ENCODE measurements at places on chromosomes 7 and 10.

DNA sequence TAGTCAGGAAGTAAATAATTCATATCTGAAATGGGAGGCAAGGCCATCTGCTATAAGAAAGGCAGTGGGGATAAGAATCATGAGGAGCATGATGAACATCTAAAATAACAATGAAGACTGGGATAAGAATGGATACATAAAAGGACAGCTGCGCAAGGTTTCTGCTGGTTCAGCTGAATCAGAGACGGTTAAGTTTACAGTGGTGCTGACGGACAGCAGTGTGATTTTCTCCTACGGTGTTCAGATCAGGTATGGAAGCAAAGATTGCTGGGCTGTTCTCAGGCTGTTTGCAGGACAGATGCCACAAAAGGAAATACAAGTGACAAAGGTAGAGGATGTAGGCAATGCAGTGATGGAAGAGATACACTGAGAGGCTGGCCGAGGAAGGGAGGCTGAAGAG lies 8.4 kb downstream of the CYCS start:
- no peak for DNase-seq

- DNase-seq: no peak
Measured at GRCh38 chr7:42095791-42096190, 141.2 kb downstream of the GLI3 start.

- DNase-seq: no peak
Measured at GRCh38 chr7:102188746-102189145, 97.9 kb upstream of the SH2B2 start.

DNA sequence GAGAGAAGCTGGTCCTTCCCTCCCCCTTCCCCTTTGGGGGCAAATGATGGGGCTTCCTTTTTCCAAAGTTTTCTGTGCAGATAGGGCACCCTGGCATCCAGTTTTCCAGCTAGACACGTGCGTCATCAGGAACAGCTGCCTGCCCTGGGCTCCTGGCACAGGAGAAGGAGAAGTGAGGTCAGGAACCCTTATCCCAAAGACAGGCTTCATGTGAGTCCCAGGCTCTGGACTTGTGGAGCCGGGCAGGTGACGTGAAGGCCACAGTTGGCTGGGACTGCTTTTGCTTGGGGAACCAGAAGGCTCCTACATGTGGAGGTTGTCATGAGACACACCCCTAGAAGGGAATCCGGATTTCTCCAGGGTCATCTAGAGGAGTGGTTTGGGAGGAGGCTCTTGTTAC lies 66.5 kb downstream of the RBM20 start:
- no peak for DNase-seq

- peak; percentile 35 for DNase-seq
Measured at GRCh38 chr10:88892222-88892967, 12.3 kb downstream of the STAMBPL1 start.

DNA sequence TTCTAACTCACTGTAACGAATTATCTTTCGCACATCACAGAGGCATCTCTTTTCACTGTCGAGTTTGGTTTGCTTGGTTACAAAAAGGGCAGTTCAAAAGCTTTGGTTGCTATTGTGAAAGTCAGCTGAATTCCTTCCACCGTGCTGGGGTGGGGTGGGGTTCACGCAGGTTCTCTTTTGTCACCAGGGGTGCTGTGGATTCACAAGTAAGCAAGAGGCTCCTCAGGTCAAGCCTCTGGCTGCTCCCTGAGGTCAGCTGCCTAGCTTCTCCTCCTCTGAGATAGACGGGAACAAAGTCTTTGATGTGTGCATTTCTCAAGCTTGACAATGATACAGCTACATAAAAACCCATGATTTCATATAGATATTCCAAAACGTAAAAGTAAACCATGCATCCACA lies 47.7 kb downstream of the EGFR start:
- no peak for DNase-seq

- DNase-seq: no peak
Measured at GRCh38 chr7:152596824-152597223, 79.1 kb downstream of the XRCC2 start.

DNA sequence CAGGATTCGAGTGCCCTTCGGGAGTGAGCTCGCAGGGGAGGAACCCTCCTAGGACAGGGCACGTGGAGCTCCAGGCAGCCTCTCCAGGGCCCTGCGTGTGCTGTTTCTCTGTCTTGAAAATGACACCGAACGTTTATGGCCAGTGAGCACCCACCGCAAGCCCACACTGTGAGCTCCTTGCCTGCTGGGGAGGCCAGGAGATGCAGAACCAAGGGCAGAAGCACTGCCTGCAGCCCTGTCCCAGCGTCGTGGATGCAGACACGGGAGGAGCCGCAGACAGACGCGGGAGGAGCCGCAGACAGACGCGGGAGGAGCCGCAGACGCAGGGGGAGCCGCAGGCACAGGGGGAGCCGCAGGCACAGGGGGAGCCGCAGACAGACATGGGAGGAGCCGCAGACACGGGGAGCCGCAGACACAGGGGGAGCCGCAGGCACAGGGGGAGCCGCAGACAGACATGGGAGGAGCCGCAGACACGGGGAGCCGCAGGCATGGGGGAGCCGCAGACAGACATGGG lies 314.4 kb downstream of the PTPRN2 start:
- no peak for DNase-seq

- DNase-seq: no peak
Measured at GRCh38 chr7:107154826-107155225, 14.0 kb upstream of the HBP1 start.

GRCh38 chr7:94277236-94277635 lies 117.5 kb upstream of the COL1A2 start:
- no peak for DNase-seq

GRCh38 chr7:36638586-36639263 lies 85.6 kb downstream of the AOAH start:
- DNase-seq: peak; percentile 25

DNA sequence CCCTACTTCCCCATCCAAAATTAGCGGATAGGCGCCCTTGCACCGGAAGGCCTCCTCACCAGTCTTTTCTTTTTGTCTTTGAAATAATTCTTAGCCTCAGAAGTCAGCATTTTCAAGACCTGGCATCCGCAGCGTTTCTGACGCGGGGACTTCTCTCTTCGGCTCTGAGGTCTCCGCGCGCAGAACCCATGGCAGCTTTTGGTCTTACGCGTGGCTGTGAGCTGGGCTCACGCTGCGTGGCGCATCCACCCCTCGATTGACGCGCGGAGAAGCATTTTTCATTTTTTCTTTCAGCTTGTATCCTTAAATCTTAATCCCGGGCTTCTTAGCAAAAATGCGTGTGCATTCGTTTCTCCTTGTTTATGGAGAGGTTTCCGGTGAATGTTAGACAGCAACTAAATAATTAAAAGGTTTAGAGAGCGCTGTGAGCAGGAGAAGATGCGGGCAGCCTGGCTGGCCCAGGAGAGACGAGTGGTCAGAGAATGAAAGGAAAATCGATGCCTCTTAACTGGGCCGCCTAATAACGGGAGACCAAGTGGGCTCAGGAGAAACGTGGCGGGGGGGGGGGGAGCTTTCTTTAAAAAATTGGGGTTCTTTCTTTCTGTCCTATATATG lies 2.0 kb upstream of the GATA3 start:
- DNase-seq: no peak

DNA sequence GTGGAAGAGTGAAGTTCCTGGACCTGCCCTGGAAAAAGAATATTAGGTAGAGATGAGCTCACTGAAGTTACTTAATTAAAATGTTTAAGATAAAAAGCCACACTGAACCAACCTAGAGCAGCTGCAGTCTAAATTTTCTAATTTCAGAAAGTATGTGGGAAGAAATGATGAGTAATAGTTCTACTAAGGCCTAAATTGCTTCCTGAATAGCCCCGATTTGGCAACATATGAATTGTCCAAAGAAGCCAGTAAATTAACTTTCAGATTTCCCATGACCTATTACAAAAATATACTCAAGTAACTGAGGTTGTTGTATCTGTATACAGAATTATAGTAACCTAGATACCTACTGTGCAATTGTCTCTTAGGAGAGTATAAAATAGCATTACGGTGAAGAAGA lies 312.6 kb downstream of the IPMK start:
- no peak for DNase-seq

- no peak for DNase-seq
Measured at GRCh38 chr7:31203551-31203950, 137.0 kb downstream of the NEUROD6 start.

- no peak for DNase-seq
Measured at GRCh38 chr7:34879871-34880270, 157.4 kb downstream of the DPY19L1 start.

- peak; percentile 62 for DNase-seq
Measured at GRCh38 chr10:47152861-47153349, 147.1 kb upstream of the GDF10 start.

GRCh38 chr10:69457771-69458237 lies 6.5 kb downstream of the TSPAN15 start:
- DNase-seq: peak; percentile 52

DNA sequence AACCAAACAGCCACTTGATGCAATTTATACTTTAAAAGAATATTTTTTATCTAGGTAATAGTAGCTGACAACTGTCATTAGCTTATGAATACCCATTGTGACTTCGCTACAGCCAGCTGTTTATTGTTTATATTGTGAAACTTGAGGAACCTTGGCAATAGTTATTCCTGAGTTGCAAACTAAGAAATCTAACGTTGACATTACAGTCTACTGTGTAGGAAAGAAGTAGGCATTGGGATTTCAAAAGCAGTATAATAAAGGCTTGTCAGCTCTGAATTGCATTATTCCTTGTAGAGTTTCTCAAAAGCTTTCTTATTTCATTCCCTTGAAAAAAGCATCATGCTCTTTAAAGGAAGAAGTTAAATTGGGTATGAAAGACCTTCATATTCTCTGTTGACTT lies 42.7 kb upstream of the OIT3 start:
- no peak for DNase-seq

- no peak for DNase-seq
Measured at GRCh38 chr7:114402876-114403635, 11.6 kb upstream of the FOXP2 start.

DNA sequence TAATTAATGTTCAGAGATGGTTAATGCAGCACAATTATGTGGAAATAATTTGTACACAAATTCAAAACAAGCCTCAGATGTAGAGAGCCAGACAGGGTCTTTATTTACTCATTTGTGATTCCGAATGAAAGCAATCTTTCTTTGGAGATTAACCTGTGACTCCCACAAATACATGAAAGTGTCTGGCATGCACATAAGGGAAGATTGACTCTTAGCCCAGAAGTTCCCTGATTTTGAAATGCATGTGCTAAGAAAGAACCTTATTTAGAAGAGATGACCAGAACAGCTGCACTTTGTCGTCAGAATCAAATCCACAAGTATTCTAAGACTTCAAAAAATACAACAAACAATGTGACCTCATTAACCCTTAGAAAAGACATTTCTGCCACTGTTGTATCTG lies 45.1 kb downstream of the RNLS start:
- DNase-seq: no peak

DNA sequence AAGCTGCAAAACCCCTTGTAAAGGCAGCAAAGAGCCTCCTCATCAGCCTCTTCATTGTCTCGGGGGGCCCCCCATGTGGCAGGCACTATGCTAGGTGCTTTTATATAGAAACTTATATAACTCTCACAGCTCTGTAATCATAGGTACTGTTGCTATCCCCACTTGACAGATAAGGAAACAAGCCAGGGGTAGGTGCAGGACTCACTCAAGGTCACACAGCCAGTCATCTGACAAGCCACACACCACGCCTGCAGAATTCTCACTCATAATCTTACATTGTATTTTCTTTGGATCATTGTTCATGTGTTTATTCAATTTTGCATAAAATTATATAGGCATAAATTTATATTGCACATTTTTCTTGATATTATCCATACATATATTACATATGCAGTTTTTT lies 165.4 kb downstream of the PPP1R17 start:
- DNase-seq: no peak

GRCh38 chr10:47071891-47072290 lies 160.7 kb downstream of the PTPN20 start:
- DNase-seq: no peak

DNA sequence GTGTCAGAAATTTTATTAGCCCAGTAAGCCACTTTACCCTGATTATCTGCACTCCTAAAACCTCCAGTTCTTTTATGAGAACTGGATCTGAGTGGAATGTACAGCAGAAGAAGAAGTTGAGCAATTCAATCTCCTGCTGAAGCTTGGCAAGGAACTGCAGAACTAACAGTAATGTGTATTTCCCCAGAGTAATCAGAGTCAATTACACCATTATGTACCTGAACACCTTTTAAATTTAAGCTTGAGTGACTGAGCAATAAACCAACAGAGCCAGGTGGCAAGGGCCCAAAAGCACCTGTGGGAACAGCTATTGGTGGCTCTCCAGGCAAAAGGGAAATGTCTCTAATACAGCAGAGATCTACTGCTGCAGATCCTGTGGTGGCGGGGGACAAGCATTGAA lies 40.1 kb upstream of the AKR1C2 start:
- DNase-seq: no peak

DNA sequence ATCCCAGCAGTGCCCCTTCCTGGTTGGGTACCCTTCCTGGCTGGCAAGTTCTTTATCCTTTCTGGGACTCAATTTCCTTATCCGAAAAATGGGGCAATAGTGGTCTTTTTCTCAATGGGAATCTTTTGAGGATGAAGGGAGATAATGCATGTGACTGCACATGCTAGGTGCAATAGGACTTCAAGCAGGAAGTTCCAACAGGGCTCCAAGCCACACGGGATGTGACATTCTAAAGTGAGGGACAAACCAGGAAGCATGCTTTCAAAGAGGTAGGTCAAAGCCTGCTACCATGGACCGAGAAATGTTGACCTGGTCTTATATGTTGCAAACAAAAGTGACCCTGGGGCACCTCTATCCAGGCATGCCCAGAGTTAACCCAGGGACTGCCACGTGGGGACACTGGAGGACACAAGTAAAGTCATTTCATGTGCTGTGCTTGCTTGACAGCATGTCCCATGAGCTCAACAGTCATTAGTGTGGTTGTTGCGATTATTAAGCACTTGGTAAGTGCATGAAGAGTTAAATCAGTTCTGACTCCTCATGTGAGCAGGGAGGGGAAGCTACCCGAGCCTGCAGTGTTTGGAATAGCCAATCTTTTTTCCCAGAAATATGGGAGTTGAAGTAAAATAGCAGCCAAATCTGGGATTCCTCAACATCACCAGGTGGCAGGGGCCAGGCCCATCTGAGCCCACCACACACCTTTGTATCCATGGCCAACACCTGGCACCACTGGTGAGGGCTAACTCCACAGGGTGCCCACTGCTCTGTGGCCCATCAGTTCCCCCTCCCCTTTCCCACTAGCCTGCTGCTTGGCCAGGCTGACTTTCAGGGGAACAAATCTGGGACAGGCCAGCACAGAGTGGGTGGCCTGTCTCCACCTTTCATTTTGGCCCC lies 5.7 kb downstream of the ARHGAP22 start:
- no peak for DNase-seq

- no peak for DNase-seq
Measured at GRCh38 chr10:8056871-8057331, 2.4 kb downstream of the GATA3 start.
